Activated T-helper 1 cell treated with anti-CD3 and anti-CD28 coated beads, Interleukin-12 subunit alpha, Interleukin-12 subunit beta, Interleukin-2, Interleukin-4 antibody, amounts not matched to agents 30 ng/mL and 10 ng/mL and 1 ng/mL, durations not matched to agents 14 hours and 24 hours and 36 hours (primary cell): ENCODE measurements at places on chromosomes 4 and X. TPM values are rescaled to one million over a fixed set of nuclear protein-coding genes. Genes with fewer than 3 reads are reported as not detected.
A peak's percentile ranks its signal among the peaks of the same experiment; 100 is the strongest.

MAGEC3 gene
- total RNA-seq = not detected in 2 replicates

DGAT2L6 gene
- not detected in 2 replicates for total RNA-seq

SOWAHD gene
- total RNA-seq = 0.21 and 0.34 TPM in 2 replicates

LRAT gene
- not detected in 2 replicates for total RNA-seq

DNA sequence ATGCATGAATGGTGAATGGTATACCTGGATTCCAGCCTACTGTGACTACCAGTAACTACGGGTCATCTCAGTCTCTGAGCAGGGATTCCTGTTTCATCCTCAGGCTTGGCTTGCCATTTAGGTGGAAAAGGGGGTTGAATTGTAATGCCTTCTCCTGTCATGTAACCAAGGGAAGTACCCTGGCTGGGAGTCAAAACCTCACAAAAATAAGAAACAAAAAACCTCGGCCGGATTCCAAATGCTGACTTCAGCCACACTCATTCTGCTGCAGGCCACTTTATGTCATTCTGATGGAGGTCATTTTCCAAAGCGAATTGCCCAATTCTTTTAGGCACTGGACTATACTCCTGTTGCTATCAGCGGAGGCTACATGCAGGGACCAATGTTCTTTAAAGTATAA, 324.7 kb downstream of the LDB2 start:
- H3K4me1 ChIP-seq = no peaks in the 10 kb centered on the region
- no peaks in the 10 kb centered on the region for H3K36me3 ChIP-seq
- H3K4me3 ChIP-seq = no peak overlapping the region
- no peak for DNase-seq

GRCh38 chr4:86452422-86452891, 92.6 kb upstream of the MAPK10 start:
- peaks cover 7% of the 10 kb centered on the region for H3K27me3 ChIP-seq
- DNase-seq = no peak
- H3K4me1 ChIP-seq = no peaks in the 10 kb centered on the region
- H3K4me3 ChIP-seq = no peak overlapping the region
- H3K27ac ChIP-seq = no peak overlapping the region

- no peak overlapping the region for H3K27ac ChIP-seq
These were observed 26.6 kb downstream of the CPZ start for GRCh38 chr4:8618961-8619720.

DNA sequence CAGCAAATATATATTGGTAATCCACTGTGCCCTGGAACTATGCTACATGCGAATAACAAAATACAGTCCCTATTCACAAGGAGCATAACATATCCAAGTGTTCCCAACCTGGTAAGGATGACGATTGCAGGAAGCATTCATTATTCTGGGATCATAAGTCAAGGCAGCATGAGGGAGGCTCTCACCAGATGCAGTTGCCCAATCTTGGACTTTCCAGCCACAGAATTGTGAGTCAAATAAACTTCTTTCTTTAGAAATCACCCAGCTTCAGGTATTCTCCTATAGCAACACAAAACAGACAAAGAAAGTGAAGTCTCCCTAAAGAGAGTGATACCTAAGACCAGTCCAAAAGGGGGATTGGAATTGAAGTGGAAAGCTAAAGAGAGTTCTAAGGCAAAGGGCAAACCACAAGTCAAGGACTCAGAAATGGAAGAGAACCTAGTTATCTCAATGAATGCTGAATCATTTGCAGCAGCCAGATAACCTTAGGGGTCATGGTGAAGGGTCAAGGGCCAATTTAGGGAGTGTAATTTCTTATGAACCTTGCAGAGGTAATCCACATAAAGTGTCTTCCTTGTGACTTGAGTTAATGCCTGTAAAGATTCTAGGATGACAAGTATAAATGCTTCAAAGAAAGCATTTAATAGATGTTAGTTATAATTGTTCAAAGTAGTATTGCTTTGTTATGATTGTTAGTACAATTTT, 103.1 kb upstream of the PCDH7 start:
- no peaks in the 10 kb centered on the region for H3K36me3 ChIP-seq
- no peaks in the 10 kb centered on the region for H3K27me3 ChIP-seq
- H3K4me1 ChIP-seq = no peaks in the 10 kb centered on the region
- DNase-seq = no peak

DNA sequence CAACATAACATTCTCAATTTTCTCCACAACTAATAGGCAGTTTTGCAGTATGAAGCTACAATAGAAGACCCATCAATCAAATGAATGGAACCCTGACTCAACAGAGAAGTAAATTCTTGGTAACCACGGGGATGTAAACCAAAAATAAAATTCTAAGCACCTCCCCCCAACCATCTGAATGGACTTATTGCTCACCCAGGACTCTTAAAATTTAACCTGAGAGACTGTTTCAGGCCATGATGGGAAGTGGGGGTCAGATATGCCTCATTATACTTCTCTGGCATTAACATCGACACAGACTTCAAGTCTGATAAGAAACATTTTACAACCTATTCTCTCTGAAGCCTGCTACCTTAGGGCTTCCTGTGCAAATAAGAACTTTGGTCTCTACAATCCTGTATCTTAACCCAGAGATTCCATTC, 620.9 kb downstream of the TLL1 start:
- H3K4me3 ChIP-seq = no peak overlapping the region
- H3K27ac ChIP-seq = no peak overlapping the region
- no peak for DNase-seq
- no peaks in the 10 kb centered on the region for H3K4me1 ChIP-seq

DNA sequence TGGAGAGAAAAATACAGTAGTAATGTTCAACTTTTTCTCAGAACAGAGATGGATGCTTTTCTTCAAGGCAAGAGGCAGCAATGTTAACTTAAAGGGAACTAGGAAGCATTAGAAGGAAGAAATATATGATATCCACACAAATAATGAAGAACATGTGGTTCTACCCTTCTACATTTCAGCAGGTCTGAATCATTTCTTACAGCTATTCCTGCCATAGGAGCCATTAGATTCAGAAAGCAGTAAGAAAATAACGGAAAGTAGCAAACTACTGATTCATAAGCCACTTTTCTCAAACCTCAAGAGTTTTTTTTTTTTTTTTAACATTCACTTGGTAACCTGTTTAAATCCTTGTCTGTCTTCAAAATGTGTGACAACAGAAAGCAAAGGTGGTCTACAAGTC, 1251.6 kb upstream of the AGA start:
- no peak overlapping the region for H3K4me3 ChIP-seq
- H3K27ac ChIP-seq = no peak overlapping the region
- no peak for DNase-seq
- H3K27me3 ChIP-seq = no peaks in the 10 kb centered on the region

DNA sequence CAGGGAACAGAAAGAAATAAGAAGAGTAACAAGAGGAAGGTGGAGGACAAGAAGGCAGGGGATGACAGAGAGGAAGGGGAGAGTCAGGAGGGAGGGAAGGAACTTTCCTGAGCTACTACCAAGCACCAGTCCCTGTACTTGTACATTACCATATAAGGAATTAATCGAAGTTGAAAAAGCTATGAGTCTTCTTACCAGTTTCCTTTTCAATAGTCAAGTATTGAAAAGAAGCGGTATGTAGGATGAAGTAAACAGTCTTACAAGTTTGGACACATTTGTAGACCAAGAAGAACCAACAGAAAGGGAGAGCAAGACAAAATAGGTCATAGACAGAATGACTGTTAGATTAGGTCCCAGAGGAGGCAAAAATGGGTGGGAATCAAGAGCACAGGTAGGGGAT, 629.7 kb upstream of the DIPK2B start:
- peaks cover 43% of the 10 kb centered on the region for H3K36me3 ChIP-seq
- DNase-seq = no peak
- peak overlapping the region; percentile 87 for H3K27ac ChIP-seq

- H3K4me1 ChIP-seq = no peaks in the 10 kb centered on the region
- H3K36me3 ChIP-seq = no peaks in the 10 kb centered on the region
- H3K27ac ChIP-seq = no peak overlapping the region
- no peak overlapping the region for H3K4me3 ChIP-seq
- H3K27me3 ChIP-seq = no peaks in the 10 kb centered on the region
- DNase-seq = no peak
These were observed 6.0 kb upstream of the TEX13A start for GRCh38 chrX:105226499-105226898.

- peaks cover 18% of the 10 kb centered on the region for H3K4me1 ChIP-seq
- peaks cover 14% of the 10 kb centered on the region for H3K36me3 ChIP-seq
- peak; percentile 24 for DNase-seq
- H3K27me3 ChIP-seq = no peaks in the 10 kb centered on the region
These were observed 20.6 kb downstream of the ZDHHC9 start for GRCh38 chrX:129823115-129823514.

DNA sequence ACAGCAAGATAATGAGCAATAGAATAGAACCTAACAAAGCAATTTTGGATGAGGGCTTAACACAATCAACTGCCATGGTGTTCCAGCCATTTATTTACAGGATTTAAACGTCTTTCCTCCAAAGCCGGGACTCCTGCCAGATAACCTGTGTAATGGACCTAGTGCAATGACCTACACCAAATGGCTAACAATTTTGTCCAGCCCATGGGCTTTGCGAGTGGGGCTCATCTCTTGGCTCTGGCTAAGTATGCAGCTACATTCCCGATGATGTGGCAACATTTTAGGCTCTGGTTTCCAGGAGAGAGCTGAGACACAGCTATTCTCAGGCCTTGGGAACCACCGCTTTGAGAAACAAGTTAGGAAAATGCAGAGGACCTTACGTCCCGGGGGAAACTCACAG, 822.3 kb upstream of the FTHL17 start:
- H3K27me3 ChIP-seq = no peaks in the 10 kb centered on the region
- H3K27ac ChIP-seq = no peak overlapping the region
- no peaks in the 10 kb centered on the region for H3K4me1 ChIP-seq
- DNase-seq = no peak
- H3K36me3 ChIP-seq = no peaks in the 10 kb centered on the region
- no peak overlapping the region for H3K4me3 ChIP-seq

DNA sequence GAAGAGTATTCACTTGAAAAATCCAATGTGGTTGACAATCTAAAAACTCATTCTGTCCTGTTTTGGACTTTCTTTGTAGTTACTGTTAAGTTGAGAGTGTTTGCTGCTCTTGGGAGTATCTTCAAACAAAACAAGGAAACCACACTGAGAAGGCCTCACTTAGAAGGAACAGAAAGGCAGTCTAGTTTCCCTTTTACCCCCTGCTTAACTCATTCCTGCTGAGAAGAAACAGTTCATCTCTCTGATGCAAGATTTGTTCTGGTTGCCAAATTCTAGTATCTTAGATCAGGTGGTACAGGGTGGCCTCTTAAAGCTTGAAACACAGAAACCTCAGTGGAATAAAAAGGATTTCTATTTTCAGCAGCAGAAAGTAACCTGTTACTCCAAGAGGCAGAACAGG, 41.4 kb downstream of the GUCY2F start:
- no peaks in the 10 kb centered on the region for H3K27me3 ChIP-seq
- no peak for DNase-seq
- no peak overlapping the region for H3K27ac ChIP-seq
- no peaks in the 10 kb centered on the region for H3K4me1 ChIP-seq
- no peaks in the 10 kb centered on the region for H3K36me3 ChIP-seq

DNA sequence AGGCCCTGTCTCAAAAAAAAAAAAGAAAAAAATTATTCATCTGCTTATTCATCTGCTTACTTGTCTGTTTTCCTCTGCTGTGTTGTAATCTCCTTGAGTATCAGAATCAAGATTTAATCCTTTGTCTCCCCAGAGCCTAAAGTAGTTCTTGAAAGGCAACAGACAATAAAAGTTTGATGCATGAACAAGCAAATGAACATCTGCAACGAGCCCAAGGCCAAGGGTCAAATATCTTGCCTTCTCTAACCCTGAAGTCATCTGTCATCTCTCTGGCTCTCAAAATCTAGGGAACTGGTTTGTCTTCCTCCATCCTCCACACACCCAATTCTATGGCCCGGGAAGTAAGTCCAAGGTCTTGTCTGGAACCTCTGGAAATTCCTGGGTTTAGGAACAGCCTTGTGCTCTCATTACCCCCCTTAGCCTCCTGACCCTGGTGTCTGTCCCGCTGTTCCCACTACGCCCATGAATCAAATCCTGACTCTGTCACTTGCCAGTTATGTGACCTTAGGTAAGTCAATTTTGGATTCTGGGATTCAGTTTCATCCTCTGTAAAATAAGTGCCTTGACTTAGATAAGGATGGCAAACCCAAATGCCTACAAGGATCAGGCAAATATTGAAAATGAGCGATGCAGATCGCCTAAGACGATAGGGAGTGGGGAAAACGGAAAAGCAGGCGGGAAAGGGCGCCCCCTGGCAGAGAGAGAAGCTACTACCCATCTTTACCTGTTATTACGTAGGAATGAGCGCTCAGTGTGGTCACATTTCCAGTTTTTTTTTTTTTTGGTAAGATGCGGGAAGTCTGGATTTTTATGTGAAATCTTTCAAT, 102.7 kb upstream of the DHX15 start:
- H3K4me1 ChIP-seq = no peaks in the 10 kb centered on the region
- peaks cover 5% of the 10 kb centered on the region for H3K27me3 ChIP-seq
- no peak for DNase-seq
- H3K4me3 ChIP-seq = no peak overlapping the region
- H3K36me3 ChIP-seq = no peaks in the 10 kb centered on the region
- H3K27ac ChIP-seq = no peak overlapping the region

DNA sequence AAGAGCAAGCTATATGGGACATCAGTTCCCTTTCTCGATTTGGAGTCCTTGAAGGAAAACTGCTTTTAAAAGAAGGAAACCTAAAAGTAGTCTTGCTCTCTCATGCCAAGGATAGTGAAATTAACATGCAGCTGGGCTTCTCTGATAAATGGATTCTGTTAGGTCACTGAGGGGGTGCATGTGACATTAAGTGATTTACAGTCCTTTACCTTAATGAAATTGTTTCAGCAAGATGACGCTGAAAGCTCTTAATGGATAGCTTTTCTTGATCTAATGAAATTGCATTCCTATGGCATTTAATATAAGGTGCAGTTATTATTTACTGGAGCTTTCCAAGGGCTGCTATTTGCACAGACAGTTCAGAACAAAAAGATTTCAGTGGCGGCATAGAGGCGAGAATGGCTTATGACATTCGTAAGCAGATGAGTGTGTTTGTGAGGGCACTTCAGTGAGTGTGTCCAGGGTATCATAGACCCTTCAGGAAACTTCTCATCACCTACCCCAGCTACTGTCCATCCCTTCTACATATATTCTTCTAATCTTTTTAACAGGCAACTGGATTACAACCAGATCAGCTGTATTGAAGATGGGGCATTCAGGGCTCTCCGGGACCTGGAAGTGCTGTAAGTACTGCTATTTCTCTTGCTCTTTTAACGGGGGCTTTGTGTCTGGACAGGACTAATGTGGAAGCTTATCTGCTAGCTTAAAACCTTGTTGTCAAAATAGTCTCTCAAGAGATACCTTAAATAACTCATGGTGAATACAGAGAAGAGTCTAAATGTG, 219.9 kb upstream of the PACRGL start:
- no peaks in the 10 kb centered on the region for H3K27me3 ChIP-seq
- no peak for DNase-seq
- no peak overlapping the region for H3K27ac ChIP-seq
- no peaks in the 10 kb centered on the region for H3K4me1 ChIP-seq
- no peak overlapping the region for H3K4me3 ChIP-seq
- no peaks in the 10 kb centered on the region for H3K36me3 ChIP-seq

GRCh38 chr4:167234316-167234881, at the start of gene SPOCK3:
Gene SPOCK3, minus strand, starts transcription at chr4:167234494.
- peaks cover 9% of the 10 kb centered on the region for H3K4me1 ChIP-seq
- peaks cover 28% of the 10 kb centered on the region for H3K27me3 ChIP-seq
- no peak within 1 kb of the TSS for H3K27ac ChIP-seq
- peak within 1 kb of the TSS; percentile 69 for H3K4me3 ChIP-seq
- H3K36me3 ChIP-seq = no peaks in the 10 kb centered on the region
